ENCODE measurements at places on chromosomes 5 and 9. TPM values are rescaled to one million over a fixed set of nuclear protein-coding genes. Genes with fewer than 3 reads are reported as not detected.

The GABRA1 gene
- total RNA-seq = not detected

The LECT2 gene
- total RNA-seq = not detected

The GARIN3 gene
- not detected for total RNA-seq

The MORN5 gene
- total RNA-seq = 0.36 TPM

DNA sequence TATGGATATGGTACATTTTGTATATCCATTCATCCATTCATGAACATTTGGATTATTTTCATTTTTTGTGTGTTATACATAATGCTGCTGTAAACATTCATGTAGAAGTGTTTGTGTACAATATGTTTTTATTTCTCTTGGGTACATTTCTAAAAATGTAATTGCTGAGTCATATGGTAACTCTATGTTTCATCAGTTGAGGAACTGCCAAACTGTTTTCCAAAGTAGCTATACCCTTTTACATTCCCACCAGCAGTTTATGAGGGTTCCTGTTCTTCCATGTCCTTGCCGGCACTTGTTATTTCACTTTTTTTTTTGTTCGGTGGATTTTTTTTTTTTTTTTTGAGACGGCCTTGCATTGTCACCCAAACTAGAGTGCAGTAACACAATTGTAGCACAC lies 54.0 kb upstream of the MCCC2 start:
- DNase-seq = no peak
- peaks cover 6% of the 10 kb centered on the region for H3K36me3 ChIP-seq
- peaks cover 5% of the 10 kb centered on the region for H3K4me1 ChIP-seq
- H3K4me3 ChIP-seq = no peak overlapping the region
- no peaks in the 10 kb centered on the region for H3K27me3 ChIP-seq

DNA sequence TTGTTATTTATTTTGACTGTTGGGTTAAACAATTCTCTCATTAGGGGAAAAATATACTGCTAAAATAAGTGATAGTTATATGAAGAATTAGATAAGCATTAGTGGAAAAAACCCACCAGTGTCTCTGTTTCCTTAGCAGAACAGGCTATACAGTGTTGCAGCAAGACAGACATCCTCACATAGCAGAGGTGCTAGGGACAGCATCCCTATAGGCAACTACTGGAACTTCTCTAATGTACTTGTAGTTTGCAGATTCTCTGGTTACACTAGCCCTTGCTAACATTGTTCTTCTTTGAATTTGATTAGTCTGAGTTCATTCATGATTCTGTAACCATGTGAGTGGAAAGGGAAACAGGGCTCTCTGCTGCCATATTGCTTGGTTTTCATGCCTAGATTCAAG lies 661.8 kb upstream of the RGMB start:
- H3K4me1 ChIP-seq = peaks cover 43% of the 10 kb centered on the region
- no peak for DNase-seq
- no peak overlapping the region for H3K4me3 ChIP-seq
- H3K27me3 ChIP-seq = no peaks in the 10 kb centered on the region
- no peak overlapping the region for H3K27ac ChIP-seq

GRCh38 chr5:61334868-61335615 lies 3.0 kb downstream of the ZSWIM6 start:
- peak; percentile 77 for DNase-seq
- H3K4me1 ChIP-seq = peaks cover 14% of the 10 kb centered on the region
- peak overlapping the region; percentile 80 for H3K4me3 ChIP-seq

DNA sequence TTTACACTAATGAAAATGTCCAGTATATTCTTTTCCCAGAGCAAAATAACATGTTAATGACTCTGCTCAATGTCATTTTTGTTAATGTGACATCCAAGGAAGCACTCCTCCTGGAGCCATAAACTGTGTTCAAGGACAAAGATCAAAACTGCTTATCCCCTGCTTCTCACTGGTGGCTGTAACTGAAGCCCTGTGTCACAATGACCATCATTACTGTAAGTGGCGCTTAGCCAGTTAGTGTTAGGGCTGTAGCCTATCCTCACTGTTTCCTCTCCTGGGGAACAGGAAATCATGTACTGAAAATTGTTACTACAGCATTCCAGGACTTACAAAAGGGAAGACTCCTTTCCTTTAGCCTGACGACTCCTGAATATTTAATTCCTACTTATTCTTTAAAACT lies 71.7 kb upstream of the COX7C start:
- no peak overlapping the region for H3K27ac ChIP-seq
- DNase-seq = no peak
- no peaks in the 10 kb centered on the region for H3K36me3 ChIP-seq
- no peaks in the 10 kb centered on the region for H3K4me1 ChIP-seq
- no peak overlapping the region for H3K4me3 ChIP-seq

DNA sequence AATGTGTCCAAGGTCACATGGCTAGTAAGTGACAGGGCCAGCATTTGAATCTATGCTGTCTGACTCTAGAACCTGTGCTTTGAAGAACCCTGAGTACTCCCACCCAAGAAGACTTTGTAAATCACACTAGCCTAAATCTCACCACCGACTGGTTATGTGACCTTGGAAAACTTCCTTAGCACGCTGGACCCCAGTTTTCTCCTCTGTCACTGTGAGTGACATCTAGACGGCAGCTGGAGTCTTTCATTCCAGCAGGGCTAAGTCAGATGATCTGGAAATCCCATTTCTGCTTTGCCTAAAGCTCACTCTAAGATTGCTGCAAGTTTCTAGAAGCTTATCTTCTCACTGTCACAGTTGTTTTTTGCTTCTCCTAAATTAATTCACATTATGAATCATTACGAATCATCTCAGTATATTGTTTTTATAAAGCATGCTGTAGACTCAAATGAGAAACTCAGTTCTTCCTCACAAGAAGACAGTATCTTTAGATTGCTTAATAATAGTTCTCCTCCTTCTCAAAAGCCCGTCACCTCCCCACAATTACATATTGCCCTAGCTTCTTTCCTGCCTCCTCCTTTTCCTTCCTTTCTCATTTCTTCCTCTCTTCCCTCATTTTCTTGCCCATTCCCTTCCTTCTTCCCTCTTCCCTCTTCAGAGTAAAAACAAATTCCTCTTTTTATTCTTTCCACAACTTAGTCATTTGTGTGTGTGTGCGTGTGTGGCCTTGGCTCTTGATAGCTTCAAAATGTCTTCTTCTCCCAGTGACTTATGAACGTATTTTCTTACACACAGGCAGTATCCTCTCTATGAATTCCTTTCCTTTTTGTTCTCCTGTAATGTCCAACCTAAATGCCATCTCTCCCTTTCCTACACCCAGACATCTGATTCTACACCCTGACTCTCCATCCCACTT lies 16.8 kb downstream of the ALDOB start:
- DNase-seq = no peak
- H3K27ac ChIP-seq = no peak overlapping the region
- H3K36me3 ChIP-seq = no peaks in the 10 kb centered on the region
- H3K4me3 ChIP-seq = no peak overlapping the region

- H3K36me3 ChIP-seq = peaks cover 92% of the 10 kb centered on the region
- no peaks in the 10 kb centered on the region for H3K4me1 ChIP-seq
- H3K27ac ChIP-seq = no peak overlapping the region
Measured at GRCh38 chr9:127508901-127509260, 57.6 kb downstream of the LRSAM1 start.

GRCh38 chr9:96884443-96884842 lies 30.1 kb upstream of the ZNF782 start:
- peaks cover 6% of the 10 kb centered on the region for H3K27me3 ChIP-seq
- DNase-seq = peak; percentile 73

Data from osteoblast (primary cell).